ENCODE measurements at places on chromosomes 11 and 22. TPM values are rescaled to one million over a fixed set of nuclear protein-coding genes. Genes with fewer than 3 reads are reported as not detected.

Gene OVOL1
- not detected for total RNA-seq

Gene ST14
- 0.34 TPM for total RNA-seq

Gene ARHGAP20
- 1.0 TPM for total RNA-seq

Gene RCOR2
- total RNA-seq = 0.09 TPM

Gene C11orf86
- total RNA-seq = not detected

Gene APOA1
- total RNA-seq = 0.17 TPM

Gene ZNRF3
- total RNA-seq = 3.2 TPM

Gene TCP11L1
- total RNA-seq = 19.1 TPM

Gene TANGO2
- total RNA-seq = 86.0 TPM

Gene LMNTD2
- total RNA-seq = 1.3 TPM

Gene ACR
- total RNA-seq = 0.34 TPM

Gene FBXO3
- 56.8 TPM for total RNA-seq

Gene RFPL3
- not detected for total RNA-seq

Gene LRP4
- total RNA-seq = 2.2 TPM

Gene CAVIN3
- 220 TPM for total RNA-seq

Gene HBG2
- not detected for total RNA-seq

Gene P2RX3
- total RNA-seq = not detected

Gene OR5M8
- total RNA-seq = not detected

Gene TPH1
- total RNA-seq = not detected

Gene CACNA1I
- not detected for total RNA-seq

Gene OR9Q1
- not detected for total RNA-seq

Gene IGSF9B
- total RNA-seq = 0.17 TPM

Gene TRIM6
- 3.3 TPM for total RNA-seq

Gene OR10D3
- total RNA-seq = not detected

Gene SLC6A5
- total RNA-seq = not detected

Gene SCGB1C1
- total RNA-seq = not detected

Gene GAS2
- 0.56 TPM for total RNA-seq

Gene ASCL2
- total RNA-seq = not detected

Gene HSPB2
- not detected for total RNA-seq

Gene SCN4B
- 0.09 TPM for total RNA-seq

Gene MAPK8IP1
- total RNA-seq = 3.1 TPM

Gene RIN1
- 6.7 TPM for total RNA-seq

Gene REXO2
- total RNA-seq = 169 TPM

Gene MIAT
- total RNA-seq = 0.19 TPM

Measured in dermis blood vessel endothelial cell (primary cell).